ENCODE measurements at places on chromosomes 2 and 18.

DNA sequence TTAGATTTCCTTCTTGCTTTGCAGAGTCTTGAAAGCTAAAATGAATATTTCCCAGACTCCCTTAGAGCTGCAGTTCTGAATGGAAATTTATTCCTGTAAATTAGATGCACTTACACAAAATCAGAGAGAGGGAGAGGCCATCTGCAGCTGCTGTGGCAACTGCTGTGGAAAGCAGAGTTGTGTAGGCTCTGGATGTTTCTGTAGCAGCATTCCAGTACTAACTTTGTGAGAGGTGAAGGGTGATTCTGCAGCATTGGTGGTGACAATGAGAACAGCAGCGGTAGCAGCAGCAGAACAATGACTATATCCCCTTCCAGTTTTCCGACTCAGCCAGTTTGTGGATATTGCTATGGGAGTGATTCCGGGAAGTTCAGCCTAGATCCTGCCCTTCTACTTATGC is 433.0 kb upstream of the REG3G start:
- no peak for DNase-seq

DNA sequence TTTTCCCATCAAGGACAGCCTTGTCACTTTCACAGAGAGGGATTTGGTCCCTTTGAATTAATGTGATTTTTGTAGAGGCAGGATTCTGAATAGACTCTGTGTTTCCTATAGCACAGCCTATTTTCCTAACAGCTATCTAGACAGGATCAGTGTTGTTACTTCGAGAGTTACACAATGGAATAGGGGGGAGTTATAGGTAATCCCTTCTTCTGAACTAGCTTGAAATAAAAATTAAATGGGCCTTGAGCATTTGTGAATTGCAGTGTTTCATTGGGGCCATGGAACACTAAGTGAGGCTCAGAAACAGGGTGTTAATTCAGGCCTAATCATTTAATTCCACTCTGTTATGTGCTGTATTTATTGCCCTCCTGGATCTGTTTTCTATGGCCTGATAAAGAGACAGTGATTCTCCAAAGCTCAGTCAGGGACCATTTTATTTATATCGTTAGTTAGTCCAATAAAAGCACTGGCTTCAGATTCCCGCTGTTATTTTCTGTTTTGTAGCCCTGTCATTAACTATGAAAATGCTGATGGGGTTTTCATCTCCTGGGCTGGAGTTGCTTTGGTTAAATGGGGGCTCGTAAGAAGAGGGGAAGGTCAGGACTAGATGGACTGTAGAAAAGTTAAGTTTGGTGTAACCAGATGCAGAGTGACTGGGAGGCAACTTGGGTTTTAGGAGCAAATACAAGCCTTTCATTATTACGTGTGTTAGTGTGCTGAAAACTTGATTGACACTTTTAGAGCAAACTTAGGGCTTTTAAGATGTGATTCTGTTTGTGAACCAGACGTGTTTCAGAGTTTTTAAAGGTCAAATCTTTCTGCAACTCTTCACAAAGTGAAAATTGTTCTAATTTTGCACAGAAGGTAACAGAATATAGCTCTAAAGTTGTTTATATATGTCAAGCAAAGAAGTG is 461.0 kb upstream of the HNRNPA3 start:
- no peak for DNase-seq

DNA sequence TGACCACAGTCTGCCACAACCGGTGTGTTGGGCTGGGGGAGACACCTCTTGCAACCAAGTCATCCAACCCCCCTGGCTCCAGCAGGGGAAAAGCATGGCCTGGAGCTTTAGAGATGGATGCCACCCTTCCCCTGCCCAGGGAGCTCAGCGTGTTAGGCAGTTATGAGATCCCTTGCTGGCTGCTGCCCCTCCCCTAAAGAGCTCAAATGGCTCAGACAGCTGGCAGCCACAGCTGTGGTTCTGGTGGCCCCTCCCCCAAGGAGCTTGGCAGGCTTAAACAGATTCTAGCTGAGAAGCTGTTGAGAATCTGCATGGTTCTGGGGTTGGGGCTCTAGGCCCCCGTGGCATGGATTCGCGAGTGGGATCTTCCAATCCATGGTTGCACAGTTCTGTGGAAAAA is 64.7 kb downstream of the TEX51 start:
- DNase-seq = no peak

GRCh38 chr2:43950383-43951008 is 45.3 kb downstream of the LRPPRC start:
- no peak for DNase-seq

GRCh38 chr2:10487081-10487740 is 39.1 kb upstream of the ODC1 start:
- no peak for DNase-seq

DNA sequence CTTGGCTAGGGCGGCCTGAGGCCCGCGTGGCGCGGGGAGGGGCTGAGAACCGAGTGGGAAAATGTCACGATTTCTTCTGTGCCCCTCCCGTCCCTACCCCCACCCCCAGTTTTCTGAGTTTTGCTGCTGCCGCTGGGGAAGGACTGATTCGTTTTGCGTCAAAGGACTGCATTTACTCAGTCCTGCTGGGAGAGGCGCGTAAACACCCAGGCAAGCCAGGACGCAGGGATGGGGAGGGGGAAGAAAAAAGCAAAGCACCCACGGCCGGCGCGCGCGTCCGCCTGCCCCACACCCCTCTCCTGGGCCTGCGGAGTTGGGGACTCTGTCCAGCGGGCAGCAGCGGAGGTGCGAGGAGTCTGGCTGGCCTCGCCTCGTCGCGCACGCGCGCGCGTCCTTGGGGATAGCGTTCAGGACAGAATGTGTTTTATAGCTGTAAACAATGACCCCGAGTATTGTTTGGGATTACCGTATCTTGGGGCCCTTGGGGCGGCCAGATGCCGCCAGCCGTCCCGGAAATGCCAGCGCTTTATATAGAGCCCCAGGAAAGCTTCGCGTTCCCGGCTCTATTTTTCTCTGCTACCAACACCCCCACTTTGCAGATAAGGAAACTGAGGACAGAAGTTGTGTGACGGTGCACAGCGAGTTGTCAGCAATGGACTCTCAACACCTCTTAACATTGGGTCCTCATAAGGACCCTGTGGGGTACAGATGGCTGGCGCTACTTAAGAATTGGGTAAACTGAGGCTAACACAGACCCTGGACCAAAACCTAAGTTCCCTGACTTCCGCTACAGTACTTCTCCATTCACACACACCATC is 1.7 kb upstream of the FOSL2 start:
- DNase-seq = peak; percentile 78

DNA sequence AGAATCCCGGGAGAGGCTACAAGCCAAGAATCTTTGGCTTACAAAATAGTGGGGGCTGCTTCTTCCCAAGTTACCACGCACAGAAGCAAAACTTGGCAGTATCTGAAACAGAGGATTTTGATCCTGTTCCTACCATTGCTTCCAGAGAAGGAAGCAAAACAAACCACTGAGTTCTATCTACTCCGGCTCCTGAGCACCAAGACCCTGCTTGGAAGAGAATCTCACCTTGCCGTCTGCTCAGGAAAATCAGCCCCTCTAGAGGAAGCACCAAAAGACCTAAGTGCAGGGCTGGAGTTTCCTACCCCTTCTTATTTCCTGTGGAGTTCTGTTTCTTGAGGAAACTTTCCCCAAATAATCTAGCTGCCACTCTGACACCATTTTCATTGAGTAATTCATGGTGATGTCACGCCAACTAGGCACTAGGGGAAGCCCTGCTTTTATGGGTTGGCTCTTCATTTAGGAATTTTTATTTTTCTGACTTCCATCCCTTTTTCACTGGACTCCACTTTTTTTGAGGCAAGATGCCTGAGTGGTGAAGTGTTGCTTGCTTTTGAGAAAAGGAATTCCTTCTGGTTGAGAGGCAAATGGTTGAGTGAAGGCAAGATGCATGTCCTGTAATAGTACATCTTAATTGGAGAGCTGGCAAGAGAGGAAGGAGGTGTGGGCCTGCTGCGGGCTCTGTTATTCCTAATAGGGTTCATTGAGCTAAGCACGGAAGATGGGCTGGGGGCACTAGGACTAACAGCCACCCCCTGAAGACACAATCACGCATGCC is 36.8 kb upstream of the EML4 start:
- peak; percentile 92 for DNase-seq

DNA sequence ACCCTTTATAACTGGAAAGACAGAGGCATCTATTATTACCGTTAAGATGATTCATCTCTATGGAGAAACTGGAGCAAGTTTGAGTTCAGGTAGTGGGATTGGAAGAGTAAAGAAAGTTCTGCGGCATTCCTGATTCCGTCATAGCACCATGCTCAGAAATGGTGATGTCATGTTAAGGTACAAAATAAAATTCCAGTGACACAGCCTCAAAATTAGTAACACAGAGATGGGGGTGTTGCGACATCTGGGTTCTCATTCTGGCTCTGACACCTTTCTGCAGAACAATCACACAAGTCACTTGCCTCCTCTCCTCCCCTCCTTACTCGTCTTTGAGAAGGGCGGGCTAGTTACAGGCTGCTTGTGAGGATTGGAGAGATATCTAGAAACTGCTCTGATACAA is 105.7 kb downstream of the DPP10 start:
- DNase-seq = no peak

DNA sequence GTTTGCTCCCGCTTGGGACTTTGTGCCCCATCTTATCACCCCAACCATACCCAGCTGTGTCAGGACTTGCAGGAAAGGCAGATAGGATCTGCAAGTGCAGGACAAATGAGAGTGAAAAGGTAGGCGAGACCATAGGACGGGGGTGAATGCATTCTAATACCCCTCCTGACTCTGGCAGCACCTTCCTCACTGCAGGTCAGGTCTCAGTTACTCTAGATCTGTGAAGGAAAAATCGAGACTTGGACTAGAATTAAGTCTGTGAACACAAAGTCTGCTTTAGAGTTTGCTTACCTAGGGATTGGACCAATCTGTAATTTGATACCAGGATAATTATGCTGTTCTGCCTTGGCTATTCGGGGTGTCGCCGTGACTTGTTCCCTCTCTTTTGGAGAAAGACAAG is 19.7 kb downstream of the NT5DC4 start:
- no peak for DNase-seq

- peak; percentile 85 for DNase-seq
Measured at GRCh38 chr2:47344890-47345589, 57.9 kb upstream of the MSH2 start.

DNA sequence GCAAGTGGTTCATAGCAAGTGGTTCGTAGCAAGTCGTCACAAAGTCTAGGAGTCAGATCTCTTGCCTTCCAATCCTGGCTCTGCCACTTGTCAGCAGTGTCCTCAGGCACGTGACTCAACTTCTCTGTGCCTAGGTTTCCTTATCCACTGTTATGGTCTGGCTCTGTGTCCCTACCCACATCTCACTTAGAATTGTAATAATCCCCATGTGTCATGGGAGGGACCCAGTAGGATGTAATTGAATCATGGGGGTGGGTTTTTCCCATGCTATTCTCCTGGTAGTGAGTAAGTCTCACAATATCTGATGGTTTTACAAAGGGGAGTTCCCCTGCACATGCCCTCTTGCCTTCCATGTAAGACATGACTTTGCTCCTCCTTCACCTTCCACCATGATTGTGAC is 51.8 kb upstream of the AP1S3 start:
- no peak for DNase-seq

GRCh38 chr2:201363857-201364560 is 6.9 kb upstream of the FLACC1 start:
- DNase-seq = peak; percentile 35

DNA sequence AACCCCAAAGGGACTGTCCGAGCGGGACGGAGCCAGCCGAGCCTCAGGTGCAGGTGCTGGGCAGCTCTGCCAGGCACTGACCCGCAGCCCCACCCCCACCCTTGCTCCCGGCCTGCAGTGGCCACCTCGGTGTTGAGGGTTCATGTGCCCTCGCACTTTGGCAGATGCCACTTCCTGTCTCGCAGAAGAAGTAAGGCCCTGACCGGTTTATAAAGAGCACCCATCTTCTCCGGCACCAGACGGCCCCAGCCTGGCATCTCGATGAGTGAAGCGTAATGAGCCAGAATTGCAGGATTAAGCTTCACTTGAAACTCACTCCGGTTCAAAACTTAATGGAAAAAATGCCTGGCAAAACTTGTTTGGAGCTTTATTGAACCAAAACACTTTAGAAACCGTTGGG is 10.9 kb upstream of the NFATC1 start:
- no peak for DNase-seq

GRCh38 chr2:188193230-188193629 is 98.4 kb upstream of the GULP1 start:
- DNase-seq = no peak

DNA sequence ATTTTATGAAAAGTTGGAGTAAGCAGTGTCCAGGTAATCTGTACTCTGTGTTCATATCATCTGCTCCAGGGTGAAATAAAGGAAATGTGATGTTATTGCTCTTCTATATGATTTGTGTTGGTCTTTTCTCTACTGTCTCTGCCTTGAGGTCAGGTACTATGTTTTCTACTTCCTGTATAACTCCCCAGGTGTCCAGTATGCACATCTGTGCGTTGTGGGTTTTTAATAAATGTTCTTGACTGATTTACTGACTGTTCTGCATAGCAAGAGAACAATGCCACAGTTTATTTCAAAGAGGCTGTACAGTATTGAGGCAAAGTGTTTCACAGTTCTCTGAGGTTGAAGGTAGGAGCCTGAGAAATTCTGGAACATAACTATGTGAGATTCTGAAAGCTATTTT is 89.7 kb downstream of the BABAM2 start:
- DNase-seq = no peak

DNA sequence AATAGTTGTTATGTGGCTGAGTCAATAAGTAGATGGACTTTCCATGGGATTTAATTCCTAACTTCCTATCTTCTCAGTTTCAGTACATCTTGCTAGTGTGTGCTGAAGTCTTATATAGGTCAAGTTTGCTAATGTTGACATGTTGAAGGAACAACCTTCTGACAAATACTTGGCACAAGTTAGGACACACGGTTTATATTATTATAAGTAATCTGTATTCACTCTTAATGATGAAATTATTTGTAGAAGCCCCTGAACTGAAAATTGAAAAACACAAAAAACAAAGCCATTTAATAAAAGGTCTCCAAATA is 19.2 kb downstream of the ARL5A start:
- DNase-seq = no peak

- peak; percentile 89 for DNase-seq
Measured at GRCh38 chr2:127932199-127932876, 46.6 kb upstream of the AMMECR1L start.

DNA sequence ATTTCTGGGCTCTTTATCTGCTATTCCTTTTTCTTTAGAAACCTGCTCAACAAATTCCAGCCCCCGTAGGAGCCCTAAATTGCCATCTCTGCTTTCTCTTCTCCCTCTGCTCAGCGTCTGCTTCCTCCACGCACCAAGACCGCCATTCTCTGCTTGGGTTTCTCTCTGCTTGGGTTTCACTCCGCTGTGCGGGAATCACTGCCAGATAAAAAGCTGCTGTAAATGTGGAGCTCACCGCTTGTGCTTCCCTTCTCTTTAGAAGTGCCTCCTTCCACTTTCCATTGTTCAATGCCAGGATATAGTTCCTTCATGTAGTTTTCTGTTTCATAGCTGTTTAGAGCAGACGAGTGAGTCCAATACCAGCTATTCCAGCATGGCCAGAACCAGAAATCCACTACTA is 45.9 kb downstream of the TMEM237 start:
- DNase-seq = no peak

DNA sequence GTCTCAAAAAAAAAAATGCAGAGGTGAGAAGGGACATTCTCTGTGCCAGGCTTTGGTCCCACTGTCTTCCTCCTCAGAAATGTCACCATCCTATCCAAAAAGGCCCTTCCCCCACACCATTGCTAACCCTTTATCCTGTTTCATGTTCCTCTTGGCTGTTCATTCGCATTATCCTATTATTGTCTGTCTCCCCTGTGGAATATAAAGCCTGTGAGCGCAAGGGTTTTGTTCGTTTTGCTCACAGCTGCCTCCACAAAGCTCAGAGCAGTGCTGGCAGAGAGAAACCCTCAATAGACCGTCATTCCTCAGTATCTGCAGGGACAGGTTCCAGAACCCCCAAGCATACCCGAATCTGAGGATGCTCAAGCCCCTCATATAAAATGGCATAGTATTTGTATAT is 91.8 kb downstream of the LOXHD1 start:
- no peak for DNase-seq

All from foreskin fibroblast (primary cell).